ENCODE measurements at places on chromosomes 3 and 15. TPM values are rescaled to one million over a fixed set of nuclear protein-coding genes. Genes with fewer than 3 reads are reported as not detected.

The HHATL gene
- not detected for total RNA-seq

GRCh38 chr3:126543457-126544061 is 15.2 kb downstream of the C3orf22 start:
- no peaks in the 10 kb centered on the region for H3K4me1 ChIP-seq

- no peaks in the 10 kb centered on the region for H3K4me1 ChIP-seq
- H3K36me3 ChIP-seq, result peaks cover 2% of the 10 kb centered on the region
- DNase-seq, result no peak
- H3K27me3 ChIP-seq, result no peaks in the 10 kb centered on the region
- no peak overlapping the region for H3K27ac ChIP-seq
These were observed 30.8 kb downstream of the HLTF start for GRCh38 chr3:149055575-149055974.

DNA sequence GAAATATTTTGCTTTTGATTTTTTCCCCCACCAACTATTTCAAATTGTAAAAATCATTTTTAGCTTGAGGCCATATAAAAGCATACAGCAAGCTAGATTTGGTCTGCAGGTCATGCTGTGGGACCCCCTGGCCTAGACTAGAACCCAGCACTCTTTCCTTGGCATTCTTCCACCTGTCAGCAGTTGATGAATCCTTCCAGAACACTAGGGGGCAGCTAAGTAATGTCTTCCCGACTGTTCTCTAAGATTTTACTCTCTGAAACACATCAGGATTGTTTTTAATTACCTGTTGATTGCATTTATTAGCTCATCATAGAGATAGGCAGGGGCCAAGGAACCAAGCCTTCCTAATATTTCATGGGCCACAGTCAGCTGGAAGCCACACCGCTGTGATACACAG is 174.5 kb downstream of the CACNA1D start:
- peaks cover 3% of the 10 kb centered on the region for H3K27me3 ChIP-seq
- H3K27ac ChIP-seq, result no peak overlapping the region
- H3K4me1 ChIP-seq, result no peaks in the 10 kb centered on the region
- no peak for DNase-seq
- H3K36me3 ChIP-seq, result no peaks in the 10 kb centered on the region

DNA sequence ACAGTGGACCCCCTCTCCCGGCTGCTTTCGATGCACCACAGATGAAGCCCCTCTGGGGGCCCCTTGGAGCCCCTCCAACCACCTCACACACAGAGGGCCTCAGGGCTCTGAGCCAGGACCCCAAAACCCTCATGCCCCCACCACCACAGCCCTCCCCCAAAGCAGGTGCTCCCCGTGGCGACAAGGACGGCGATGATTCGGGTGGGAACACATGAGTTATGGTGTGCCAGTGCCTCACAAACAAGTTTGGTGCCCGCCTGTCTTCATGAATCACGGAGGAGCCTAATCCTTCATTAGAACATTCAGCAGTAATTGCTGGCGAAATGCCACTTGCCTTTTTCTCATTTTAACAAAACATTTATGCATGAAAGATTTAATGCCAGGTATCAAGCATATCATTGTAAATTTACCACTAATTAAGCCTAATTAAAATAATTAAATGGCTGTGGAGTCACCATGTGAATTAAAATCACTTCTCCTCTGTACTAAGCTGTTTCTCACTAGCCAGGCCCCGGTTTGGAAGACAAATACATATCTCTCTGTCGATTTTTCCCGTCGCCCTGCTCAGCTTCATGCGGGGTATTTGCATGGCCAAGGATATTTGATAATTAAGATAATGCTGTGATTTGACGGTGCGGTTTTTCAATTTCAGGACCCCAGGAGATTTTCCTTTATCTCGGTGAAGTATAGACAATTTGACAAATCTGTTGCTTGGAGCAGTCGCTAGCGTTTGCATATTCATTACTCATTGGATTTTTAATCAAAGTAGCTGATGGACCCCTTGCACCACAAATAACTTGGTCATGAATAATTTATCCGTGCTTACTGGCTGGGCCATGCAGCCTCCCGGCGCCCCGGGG is 157.0 kb downstream of the TLE3 start:
- H3K27ac ChIP-seq, result no peak overlapping the region
- no peak overlapping the region for H3K4me3 ChIP-seq

GRCh38 chr3:71584394-71585011 is 975 bp upstream of the FOXP1 start:
- peak overlapping the region; percentile 64 for H3K4me3 ChIP-seq
- no peaks in the 10 kb centered on the region for H3K36me3 ChIP-seq
- peak overlapping the region; percentile 64 for H3K27ac ChIP-seq
- no peaks in the 10 kb centered on the region for H3K27me3 ChIP-seq
- peaks cover 27% of the 10 kb centered on the region for H3K4me1 ChIP-seq

- peaks cover 9% of the 10 kb centered on the region for H3K4me1 ChIP-seq
- H3K27ac ChIP-seq, result no peak overlapping the region
- H3K36me3 ChIP-seq, result no peaks in the 10 kb centered on the region
- H3K27me3 ChIP-seq, result no peaks in the 10 kb centered on the region
- DNase-seq, result no peak
These were observed 16.0 kb upstream of the CCR2 start for GRCh38 chr3:46337911-46338310.

- H3K4me1 ChIP-seq, result no peaks in the 10 kb centered on the region
- no peaks in the 10 kb centered on the region for H3K27me3 ChIP-seq
- H3K27ac ChIP-seq, result no peak overlapping the region
- no peak for DNase-seq
These were observed 186.5 kb upstream of the LINGO1 start for GRCh38 chr15:77819048-77819850.

- peaks cover 8% of the 10 kb centered on the region for H3K4me1 ChIP-seq
- DNase-seq, result peak; percentile 70
- H3K27ac ChIP-seq, result no peak overlapping the region
- H3K27me3 ChIP-seq, result no peaks in the 10 kb centered on the region
- H3K4me3 ChIP-seq, result no peak overlapping the region
These were observed 16.9 kb downstream of the SLC24A1 start for GRCh38 chr15:65638681-65639089.

GRCh38 chr15:90078965-90079364 is 23.3 kb downstream of the IDH2 start:
- H3K4me3 ChIP-seq, result no peak overlapping the region
- peaks cover 8% of the 10 kb centered on the region for H3K36me3 ChIP-seq
- no peaks in the 10 kb centered on the region for H3K4me1 ChIP-seq
- no peak overlapping the region for H3K27ac ChIP-seq
- DNase-seq, result no peak

DNA sequence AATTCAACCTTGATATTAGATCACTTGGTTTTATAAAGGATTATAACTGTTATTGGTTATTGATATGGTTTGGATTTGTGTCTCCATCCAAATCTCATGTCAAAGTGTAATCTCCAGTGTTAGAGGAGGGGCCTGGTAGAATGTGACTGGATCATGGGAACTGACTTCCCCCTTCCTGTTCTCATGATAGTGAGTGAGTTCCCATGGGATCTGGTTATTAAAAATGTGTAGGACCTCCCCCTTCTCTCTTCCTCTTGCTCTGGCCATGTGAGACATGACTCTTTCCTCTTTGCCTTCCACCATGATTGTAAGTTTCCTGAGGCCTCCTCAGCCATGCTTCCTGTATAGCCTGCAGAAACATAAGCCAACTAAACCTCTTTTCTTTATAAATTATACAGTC is 136.0 kb upstream of the UBE2E2 start:
- H3K4me3 ChIP-seq, result no peak overlapping the region
- H3K27ac ChIP-seq, result no peak overlapping the region
- H3K27me3 ChIP-seq, result no peaks in the 10 kb centered on the region
- no peak for DNase-seq
- H3K36me3 ChIP-seq, result no peaks in the 10 kb centered on the region

GRCh38 chr3:127740136-127740915 is 67.6 kb downstream of the ABTB1 start:
- no peak for DNase-seq
- no peak overlapping the region for H3K4me3 ChIP-seq
- H3K36me3 ChIP-seq, result no peaks in the 10 kb centered on the region
- no peak overlapping the region for H3K27ac ChIP-seq
- H3K4me1 ChIP-seq, result peaks cover 4% of the 10 kb centered on the region

The THOC7 gene
- total RNA-seq, result 40.2 TPM

The MESD gene
- 43.3 TPM for total RNA-seq

The TM6SF1 gene
- 0.50 TPM for total RNA-seq

GRCh38 chr3:127431066-127431465 is 143.2 kb upstream of the PRR20G start:
- no peak overlapping the region for H3K27ac ChIP-seq
- H3K27me3 ChIP-seq, result peaks cover 3% of the 10 kb centered on the region
- H3K4me1 ChIP-seq, result no peaks in the 10 kb centered on the region
- no peaks in the 10 kb centered on the region for H3K36me3 ChIP-seq
- H3K4me3 ChIP-seq, result no peak overlapping the region

DNA sequence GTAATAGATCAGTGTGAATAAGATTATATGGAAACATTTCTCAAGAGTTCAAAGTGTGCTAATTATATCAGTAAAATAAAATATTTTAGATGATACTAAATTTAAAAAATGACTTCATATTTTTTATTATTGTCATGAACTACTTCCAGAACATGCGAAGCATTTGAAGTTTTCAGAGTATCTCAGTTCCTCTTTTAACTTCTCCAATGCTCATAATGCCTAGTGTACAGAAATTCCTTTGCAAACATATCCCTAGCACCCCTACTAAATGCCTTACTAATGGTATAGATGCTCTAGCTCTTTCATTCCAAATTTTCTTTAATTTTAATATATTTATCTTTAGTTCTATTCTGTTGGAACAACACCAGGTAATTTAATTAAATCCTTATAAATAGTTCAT is 580.4 kb downstream of the CADM2 start:
- no peak for DNase-seq
- H3K27ac ChIP-seq, result no peak overlapping the region
- H3K4me3 ChIP-seq, result no peak overlapping the region
- H3K27me3 ChIP-seq, result no peaks in the 10 kb centered on the region
- H3K36me3 ChIP-seq, result no peaks in the 10 kb centered on the region

The C3orf85 gene
- not detected for total RNA-seq

DNA sequence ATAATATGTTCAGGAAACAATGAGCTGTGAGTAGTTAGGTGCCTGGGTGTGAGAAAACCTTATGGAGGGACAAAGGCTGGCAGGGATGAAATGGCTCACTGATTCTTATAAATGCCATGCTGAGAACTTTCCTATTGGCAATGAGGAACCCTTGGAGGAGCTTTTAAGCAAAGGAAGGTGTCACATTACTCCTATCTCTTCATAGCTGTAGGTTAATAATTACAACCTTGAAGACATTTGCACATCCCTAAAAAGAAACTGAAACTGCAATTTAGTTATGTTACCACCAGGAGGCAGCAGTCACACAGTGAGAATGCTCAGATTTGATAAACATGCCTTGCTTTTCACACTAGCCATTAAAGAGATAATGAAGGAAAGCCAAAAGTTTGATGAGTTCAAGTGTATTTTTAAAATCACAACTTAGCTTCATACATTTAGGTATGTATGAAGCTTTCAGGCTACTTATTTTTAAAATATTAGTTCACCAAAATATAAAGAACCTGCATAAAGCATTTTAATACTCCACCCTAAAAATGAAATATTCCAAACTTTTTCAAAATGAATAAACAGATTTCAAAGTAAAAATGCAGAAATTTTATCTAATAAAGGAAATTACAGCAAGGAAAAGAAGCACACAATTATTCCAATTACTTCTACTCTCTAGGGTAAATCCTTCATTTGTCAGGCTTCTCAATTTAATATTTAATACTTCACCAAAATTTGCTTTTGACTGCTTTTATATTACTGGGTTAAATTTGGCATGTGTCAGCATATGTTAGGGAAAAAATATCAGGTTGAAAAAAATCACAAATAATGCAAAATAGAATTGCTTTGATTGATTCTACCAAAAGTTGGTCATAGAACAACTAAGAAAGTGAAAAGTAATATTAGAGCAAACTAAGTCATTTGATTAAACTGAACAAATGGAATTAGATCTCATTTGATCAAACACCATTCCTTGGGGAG is 136.9 kb upstream of the SLC2A2 start:
- H3K27ac ChIP-seq, result no peak overlapping the region
- H3K4me3 ChIP-seq, result no peak overlapping the region
- DNase-seq, result peak; percentile 24
- no peaks in the 10 kb centered on the region for H3K27me3 ChIP-seq
- H3K4me1 ChIP-seq, result peaks cover 23% of the 10 kb centered on the region
- peaks cover 42% of the 10 kb centered on the region for H3K36me3 ChIP-seq

The FBXO40 gene
- total RNA-seq, result not detected

Measured in CD4-positive, alpha-beta memory T cell (primary cell).